GM23248 (cell line): ENCODE measurements at places on chromosomes 6 and 20.

DNA sequence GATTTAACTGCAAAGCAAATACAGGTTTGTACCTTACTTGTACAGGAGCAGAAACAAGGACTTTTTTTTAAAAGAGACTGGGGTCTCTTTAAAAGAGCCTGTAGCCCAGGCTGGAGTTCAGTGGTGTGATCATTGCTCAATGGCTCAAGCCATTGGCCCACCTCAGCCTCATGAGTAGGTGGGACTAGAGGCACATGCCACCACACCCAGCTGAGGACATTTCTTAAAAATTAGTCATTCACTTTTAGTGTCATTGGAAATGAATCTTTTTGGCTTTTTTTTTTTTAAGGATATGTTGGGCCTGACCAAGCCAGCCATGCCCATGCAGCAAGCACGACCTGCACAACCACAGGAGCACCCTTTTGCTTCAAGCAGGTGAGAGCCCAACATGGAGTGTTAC, 16.9 kb downstream of the SEC23B start:
- peaks cover 31% of the 10 kb centered on the region for H3K36me3 ChIP-seq
- peak; percentile 91 for DNase-seq
- H3K27me3 ChIP-seq: no peaks in the 10 kb centered on the region
- H3K27ac ChIP-seq: peak overlapping the region; percentile 90
- 0 out of 2 replicates have a peak overlapping the region, but pooled peaks have one; percentile 29 for H3K4me3 ChIP-seq
- H3K4me1 ChIP-seq: peaks cover 55% of the 10 kb centered on the region

GRCh38 chr6:75203721-75204120, 2.1 kb downstream of the COL12A1 start:
- peak; percentile 69 for DNase-seq
- H3K27ac ChIP-seq: peak overlapping the region; percentile 89
- H3K27me3 ChIP-seq: no peaks in the 10 kb centered on the region
- peaks cover under 1% of the 10 kb centered on the region; the same call in 1 of the 2 replicates for H3K36me3 ChIP-seq
- peak overlapping the region; percentile 98 for H3K4me3 ChIP-seq
- peaks cover 53% of the 10 kb centered on the region for H3K4me1 ChIP-seq

DNA sequence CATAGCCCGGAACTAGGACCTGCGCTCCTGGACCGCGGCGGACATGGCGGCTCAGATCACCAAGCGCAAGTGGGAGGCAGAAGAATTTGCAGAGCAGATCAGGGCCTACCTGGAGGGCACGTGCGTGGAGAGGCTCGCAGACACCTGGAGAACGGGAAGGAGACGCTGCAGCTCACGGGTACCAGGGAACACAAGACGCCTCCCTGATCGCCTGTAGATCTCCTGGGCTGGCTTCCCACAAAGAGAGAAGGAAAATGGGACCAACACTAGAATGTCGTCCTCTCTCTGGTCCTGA, 15.1 kb upstream of the HLA-A start:
- no peak for DNase-seq
- peak overlapping the region; percentile 77 for H3K4me3 ChIP-seq
- peak overlapping the region; percentile 75; the same call in 1 of the 2 replicates for H3K27ac ChIP-seq
- H3K4me1 ChIP-seq: no peaks in the 10 kb centered on the region; the same call in 1 of the 2 replicates
- no peaks in the 10 kb centered on the region for H3K27me3 ChIP-seq

GRCh38 chr20:36034875-36035274, 66.5 kb downstream of the CNBD2 start:
- DNase-seq: no peak
- no peak overlapping the region for H3K4me3 ChIP-seq
- H3K4me1 ChIP-seq: peaks cover 8% of the 10 kb centered on the region
- H3K27ac ChIP-seq: no peak overlapping the region
- no peaks in the 10 kb centered on the region for H3K27me3 ChIP-seq

DNA sequence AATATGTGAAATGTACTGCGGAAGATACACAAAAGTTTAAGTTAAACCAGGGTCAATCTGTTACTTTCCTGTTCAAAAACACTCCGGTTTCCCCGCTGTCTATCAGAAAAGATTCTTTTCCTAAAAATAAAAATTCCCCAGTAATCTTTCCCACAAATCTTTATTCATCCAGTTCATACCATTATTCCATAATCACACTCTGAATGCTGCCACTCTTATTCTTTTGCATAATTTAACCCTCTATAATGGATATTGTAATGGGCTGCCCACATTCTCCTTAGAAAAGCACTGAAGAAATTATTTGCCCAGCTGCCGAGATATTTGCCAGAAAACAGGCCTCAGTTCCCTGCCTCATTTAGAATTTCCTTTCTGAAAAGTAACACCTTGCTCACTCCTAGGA, 68.6 kb downstream of the EPHA7 start:
- H3K4me3 ChIP-seq: no peak overlapping the region
- no peaks in the 10 kb centered on the region for H3K27me3 ChIP-seq
- no peak for DNase-seq

DNA sequence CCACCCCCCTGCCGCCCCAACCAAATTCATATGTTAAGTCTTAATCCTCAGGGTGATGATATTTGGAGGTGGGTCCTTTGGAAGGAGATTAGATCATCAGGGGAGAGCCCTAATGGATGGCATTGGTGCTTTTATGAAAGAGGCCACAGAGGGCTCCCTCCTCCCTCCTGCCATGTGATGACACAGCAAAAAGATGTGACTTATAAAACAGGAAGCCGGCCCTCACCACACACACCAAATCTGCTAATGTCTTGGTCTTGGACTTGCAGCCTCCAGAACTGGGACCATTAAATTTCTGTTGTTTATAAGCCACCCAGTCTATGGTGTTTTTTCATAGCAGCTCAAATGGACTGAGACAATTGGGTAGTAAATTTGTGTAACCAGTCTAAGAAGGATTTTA, 176.3 kb downstream of the ADGRG6 start:
- H3K4me3 ChIP-seq: no peak overlapping the region
- DNase-seq: peak; percentile 69
- H3K36me3 ChIP-seq: no peaks in the 10 kb centered on the region
- peaks cover 5% of the 10 kb centered on the region; the same call in 1 of the 2 replicates for H3K4me1 ChIP-seq
- H3K27me3 ChIP-seq: no peaks in the 10 kb centered on the region

GRCh38 chr20:64069614-64070243, 6.7 kb downstream of the TCEA2 start:
- peaks cover 13% of the 10 kb centered on the region for H3K4me1 ChIP-seq
- peak; percentile 41 for DNase-seq
- H3K4me3 ChIP-seq: no peak overlapping the region
- H3K27ac ChIP-seq: no peak overlapping the region
- no peaks in the 10 kb centered on the region for H3K36me3 ChIP-seq
- no peaks in the 10 kb centered on the region for H3K27me3 ChIP-seq

DNA sequence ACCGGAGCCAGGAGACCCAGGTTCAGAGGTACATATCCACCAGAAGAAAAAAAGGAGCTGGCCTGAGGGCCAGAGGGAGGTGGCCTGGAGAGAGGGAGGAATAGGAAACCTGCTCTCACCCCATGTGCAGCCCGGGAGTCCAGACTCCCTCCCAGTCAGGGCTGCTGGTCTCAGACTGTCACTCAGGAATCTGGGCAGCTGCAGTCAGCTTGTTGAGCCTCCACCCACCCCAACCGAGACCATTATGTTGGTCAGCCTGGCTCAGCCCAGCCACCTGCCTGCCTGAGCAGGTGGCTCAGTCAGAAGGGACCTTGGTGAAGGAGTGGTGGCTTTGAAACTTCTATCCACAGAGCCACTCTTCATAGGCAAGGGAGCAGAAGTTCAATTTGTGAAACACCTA, 53.3 kb upstream of the EPB41L1 start:
- no peak for DNase-seq
- no peak overlapping the region for H3K4me3 ChIP-seq
- H3K27ac ChIP-seq: no peak overlapping the region
- H3K36me3 ChIP-seq: no peaks in the 10 kb centered on the region

- H3K27me3 ChIP-seq: no peaks in the 10 kb centered on the region
- H3K36me3 ChIP-seq: no peaks in the 10 kb centered on the region
- H3K27ac ChIP-seq: no peak overlapping the region
- H3K4me3 ChIP-seq: no peak overlapping the region
These were observed 304.7 kb downstream of the SOX4 start for GRCh38 chr6:21898107-21898796.

- DNase-seq: no peak
- H3K36me3 ChIP-seq: no peaks in the 10 kb centered on the region
- peaks cover 8% of the 10 kb centered on the region for H3K4me1 ChIP-seq
- H3K4me3 ChIP-seq: no peak overlapping the region
These were observed 47.8 kb downstream of the TFEB start for GRCh38 chr6:41687501-41688175.

DNA sequence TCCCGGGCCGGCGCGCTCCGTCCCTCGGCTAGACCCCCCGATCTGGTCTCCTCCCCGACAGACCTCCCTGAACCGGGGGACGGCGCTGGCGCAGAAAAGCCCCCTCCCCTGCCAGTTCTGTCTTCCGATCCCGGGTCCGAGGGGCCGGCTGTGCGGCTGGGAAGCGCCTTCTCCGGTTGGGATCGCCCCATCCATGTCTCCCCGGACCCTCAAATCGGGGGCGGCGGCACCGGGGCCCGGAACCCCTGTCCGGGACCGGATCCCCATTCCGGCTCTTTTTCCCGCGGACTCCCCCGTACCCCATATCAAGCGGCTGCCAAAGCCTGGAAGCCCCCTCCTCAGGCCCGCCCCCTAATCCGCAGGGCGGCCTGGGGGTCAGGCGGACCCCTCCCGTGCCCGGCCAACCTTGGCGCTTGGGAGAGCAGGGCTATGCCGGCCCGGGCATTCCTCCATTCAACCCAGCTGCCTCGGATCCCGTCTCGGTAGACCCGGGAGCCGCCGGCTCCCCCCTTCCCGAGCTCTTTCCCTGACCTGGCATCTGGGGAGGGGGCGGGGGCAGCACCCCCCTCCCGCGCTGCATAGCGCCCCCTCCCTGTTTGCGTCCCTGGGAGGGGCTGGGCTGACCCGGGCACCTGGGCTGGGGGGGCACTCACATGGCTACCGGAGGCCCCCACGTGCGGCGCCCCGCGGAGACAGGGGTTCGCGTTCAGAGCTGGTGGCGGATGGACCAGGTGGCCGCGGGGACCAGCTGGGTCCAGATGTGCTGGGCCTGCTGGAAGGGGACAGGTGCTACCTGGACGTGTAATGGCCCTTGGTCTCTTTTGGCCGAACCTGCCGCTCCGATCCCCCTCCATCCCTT, 643 bp downstream of the DLGAP4 start:
- no peak for DNase-seq
- H3K4me3 ChIP-seq: no peak overlapping the region
- no peaks in the 10 kb centered on the region for H3K36me3 ChIP-seq

DNA sequence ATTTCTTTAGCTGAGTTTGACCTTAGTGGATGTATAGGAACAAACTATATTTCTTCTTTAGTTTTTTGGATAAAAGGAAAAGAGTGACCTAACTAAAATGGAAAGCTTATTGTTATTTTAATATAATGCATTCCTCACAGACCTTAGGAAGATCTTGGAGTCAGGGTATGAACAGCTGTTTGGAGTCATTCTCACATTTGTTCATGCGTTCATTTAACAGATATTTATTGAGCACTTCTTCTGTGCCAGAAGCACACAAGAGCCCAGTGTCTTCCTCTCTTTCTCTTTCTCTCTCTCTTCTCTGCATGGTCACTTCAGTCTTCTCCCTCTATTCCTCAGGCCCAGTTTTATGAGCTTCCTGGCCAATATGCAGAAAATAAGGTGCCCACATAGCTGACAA, 744.0 kb upstream of the MAP3K7 start:
- H3K36me3 ChIP-seq: no peaks in the 10 kb centered on the region
- no peak for DNase-seq
- H3K27me3 ChIP-seq: no peaks in the 10 kb centered on the region
- no peak overlapping the region for H3K4me3 ChIP-seq
- H3K27ac ChIP-seq: no peak overlapping the region
- H3K4me1 ChIP-seq: no peaks in the 10 kb centered on the region

DNA sequence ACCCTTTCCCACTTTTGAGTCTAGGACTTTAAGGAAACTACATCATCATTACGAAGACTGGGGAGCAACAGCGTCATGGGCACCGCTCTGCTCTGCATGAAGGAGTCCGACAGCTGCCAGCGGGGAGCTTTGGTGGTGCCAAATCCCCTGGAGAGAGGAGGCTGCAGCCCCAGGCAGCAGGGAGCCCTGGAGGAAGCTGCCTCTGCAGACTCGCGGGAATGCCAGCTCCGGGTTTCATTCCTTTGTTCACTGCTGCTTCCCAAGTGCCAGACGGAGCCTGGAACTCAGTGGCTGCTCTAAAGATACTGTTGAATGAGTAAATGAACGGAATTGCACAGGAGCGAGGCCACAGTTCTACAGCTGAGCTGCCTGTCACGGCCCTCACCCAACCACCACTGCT, 196.5 kb upstream of the THBS2 start:
- DNase-seq: peak; percentile 27
- H3K27ac ChIP-seq: no peak overlapping the region

DNA sequence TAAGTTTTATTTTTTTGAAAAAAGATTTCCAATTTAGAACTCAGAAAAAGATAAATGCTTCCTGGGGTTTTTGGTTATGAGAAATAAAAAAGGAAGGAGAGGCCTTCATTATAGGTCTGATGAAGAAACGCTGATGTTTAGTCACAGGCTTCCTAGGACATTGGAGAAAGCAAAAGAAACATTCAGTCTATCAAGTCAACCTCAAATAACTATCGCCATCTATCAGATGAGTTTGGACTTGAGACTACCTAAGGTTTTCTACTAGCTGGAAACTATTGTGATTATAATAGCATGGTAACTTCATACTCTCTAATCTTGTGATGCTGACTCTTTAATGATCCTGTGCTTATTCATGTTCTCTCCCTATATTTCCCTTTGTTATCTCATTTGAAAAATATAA, 171.3 kb downstream of the TPBG start:
- H3K27ac ChIP-seq: no peak overlapping the region
- no peak for DNase-seq
- H3K36me3 ChIP-seq: no peaks in the 10 kb centered on the region
- H3K4me1 ChIP-seq: no peaks in the 10 kb centered on the region
- no peaks in the 10 kb centered on the region for H3K27me3 ChIP-seq

DNA sequence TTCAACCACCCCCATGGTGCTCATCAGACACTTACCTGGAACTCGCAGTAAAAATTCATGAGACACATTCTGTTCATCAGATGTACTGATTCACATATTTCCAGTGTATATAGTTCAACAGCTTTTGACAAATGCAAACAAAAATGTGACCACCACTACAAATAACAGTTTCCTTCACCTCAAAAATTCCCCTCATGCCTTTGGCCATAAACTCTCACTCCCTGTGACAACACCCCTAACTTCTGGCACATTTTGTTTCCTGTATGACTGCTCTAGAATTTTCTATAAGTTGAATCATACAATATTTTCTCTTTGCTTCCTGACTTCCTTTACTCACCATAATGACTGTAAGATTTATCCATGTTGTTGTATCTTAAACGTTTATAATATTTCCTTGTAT, 63.7 kb downstream of the C6orf118 start:
- H3K27ac ChIP-seq: no peak overlapping the region
- no peaks in the 10 kb centered on the region for H3K36me3 ChIP-seq
- H3K27me3 ChIP-seq: no peaks in the 10 kb centered on the region; the same call in 1 of the 2 replicates

DNA sequence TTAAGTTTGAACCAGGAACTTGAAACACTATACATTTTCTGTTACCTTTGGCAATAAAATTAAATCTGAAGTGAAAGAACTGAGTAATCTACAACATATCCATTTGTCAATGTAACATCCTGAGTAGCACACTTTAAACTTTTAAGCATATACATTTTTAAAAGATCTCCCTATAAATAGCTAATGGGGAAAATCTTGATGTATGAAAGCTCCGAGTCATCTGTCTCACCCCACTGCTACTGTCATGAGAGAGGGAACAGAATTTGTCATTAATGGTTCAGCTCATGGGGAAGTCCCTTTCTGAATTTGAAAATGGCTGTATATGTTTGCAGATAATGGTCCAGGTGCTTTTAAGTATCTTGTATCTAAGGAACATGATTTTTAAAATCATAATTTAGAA, 55.2 kb upstream of the NOX3 start:
- H3K27ac ChIP-seq: no peak overlapping the region
- DNase-seq: no peak
- H3K27me3 ChIP-seq: no peaks in the 10 kb centered on the region
- H3K36me3 ChIP-seq: no peaks in the 10 kb centered on the region

GRCh38 chr6:82240186-82240585, 7.4 kb downstream of the IBTK start:
- peaks cover 16% of the 10 kb centered on the region for H3K36me3 ChIP-seq
- DNase-seq: no peak
